LNCaP clone FGC (cell line): ENCODE measurements at places on chromosomes 16 and 17.

DNA sequence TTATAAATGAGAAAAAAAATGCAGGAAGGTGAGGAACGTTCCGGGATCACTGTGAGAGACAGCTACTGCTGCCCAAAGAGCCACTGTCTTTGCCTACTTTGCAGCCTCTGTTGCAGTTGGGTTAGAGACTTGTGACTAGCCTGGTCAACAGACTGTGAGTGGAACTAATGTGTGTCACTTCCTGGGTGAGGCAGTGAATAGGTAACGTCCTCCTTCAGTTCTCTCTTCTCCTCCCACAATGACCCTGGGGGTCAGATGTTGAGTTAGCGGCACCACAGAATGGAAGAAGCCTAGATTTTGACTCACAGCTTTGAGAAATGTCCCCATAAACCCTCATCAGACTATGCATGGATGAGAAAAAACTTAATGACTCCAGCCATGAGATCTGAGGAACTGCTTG is 5.2 kb downstream of the C16orf46 start:
- DNase-seq: no peak

DNA sequence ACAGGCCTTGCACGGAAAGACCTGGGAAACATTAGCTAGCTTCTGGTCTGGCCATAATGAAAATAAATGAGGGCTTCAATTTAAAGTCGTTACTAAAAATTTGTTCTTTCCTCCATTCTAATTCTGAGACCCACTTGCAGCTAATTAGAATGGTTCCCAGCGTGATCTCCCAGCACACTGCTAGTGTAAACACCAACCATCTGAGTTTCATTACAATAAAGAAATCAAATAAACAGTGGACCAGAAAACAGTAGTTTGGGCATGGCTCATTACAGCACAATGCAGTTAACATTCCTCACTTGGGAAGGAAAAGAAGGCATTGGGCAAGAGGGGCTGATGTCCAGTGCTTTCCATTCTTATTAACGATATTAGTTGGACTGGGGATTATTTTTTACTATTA is 410.9 kb upstream of the SOX9 start:
- DNase-seq: no peak

GRCh38 chr16:85492295-85492864 is 120.7 kb upstream of the GSE1 start:
- no peak for DNase-seq

- no peak for DNase-seq
Observed at GRCh38 chr17:73301369-73301768, 10.4 kb downstream of the CDC42EP4 start.

- no peak for DNase-seq
Observed at GRCh38 chr16:82182266-82183003, 12.4 kb upstream of the MPHOSPH6 start.
